ENCODE measurements at places on chromosomes 4 and X. TPM values are rescaled to one million over a fixed set of nuclear protein-coding genes. Genes with fewer than 3 reads are reported as not detected.

Gene RPA4
- 2.5 TPM for total RNA-seq

Gene HSFX4
- not detected for total RNA-seq

GRCh38 chr4:135927651-135928050 is 1604.6 kb downstream of the PCDH18 start:
- no peak for DNase-seq

DNA sequence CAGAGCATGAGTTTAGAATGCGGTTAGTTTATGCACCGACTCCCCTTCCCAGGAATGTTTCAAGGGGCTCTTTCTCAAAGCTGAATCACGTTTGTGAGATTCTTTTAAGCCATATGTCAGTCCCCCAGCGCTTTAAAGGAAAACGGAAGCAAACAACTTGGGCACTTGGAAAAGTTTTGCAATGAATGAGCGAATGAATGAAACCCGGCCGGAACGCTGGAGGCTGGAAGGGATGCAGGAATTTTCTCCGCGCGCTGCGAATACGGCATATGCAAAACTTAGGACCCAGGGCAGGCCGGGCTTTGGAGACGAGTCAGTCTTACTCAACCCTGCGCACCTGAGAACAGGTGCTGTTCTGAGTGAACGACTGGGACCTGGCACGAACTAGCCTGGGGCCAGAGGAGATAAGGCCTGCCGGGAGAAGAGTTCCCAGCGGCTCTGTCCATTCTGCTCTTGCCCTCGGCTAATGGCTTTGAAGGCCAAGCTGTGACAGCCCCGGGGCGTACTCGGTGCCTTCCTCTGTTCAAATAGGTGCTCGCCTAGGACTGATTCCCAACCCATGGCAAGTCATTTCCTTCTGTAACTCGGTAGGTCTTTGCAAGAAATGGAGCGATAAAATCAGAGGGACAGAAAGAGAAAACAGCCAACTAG is 743 bp upstream of the NRK start:
- no peak for DNase-seq

Gene USP51
- 1.6 TPM for total RNA-seq

DNA sequence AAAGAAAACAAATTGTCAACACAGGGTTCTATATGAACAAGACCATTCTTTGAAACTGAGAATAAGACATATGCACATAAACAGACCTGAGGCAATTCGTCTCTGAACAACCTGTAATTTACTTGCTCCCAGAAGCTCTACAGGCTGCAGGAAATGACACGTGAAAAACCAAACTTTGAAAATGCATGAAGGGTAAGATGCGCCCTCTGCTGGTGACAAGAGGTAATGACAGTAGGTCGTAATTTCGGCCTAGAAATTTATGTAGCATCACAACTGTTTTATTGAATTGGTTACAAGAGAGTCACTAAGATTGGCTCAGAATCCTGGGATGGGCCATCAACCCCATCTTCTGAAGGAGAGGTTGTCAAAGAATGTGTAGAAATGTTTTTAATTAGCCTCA is 276.5 kb downstream of the PPP4R3C start:
- no peak for DNase-seq

- DNase-seq, result no peak
These were observed 26.5 kb upstream of the CCDC160 start for GRCh38 chrX:134210465-134210864.

GRCh38 chr4:121073004-121073435 is 685 bp upstream of the NDNF start:
- no peak for DNase-seq

DNA sequence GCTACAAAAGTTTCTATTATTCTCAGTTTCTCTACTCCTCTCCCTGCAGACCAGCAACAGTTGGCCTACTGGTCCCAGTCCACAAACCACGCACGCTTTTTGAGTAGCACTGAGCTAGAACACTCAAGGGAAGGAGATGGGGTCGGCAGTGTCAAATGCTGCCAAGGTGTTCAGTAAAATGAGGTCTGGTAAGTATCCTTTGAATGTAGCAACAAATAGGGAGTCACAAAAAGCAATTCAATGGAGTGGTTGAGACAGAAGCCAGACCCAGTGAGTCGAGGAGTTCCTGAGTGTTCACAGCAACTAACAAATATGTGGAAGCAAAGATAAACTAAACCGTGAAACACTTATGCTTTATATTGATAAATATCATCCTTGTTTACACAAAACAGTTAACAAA is 355.7 kb downstream of the MID1IP1 start:
- no peak for DNase-seq

DNA sequence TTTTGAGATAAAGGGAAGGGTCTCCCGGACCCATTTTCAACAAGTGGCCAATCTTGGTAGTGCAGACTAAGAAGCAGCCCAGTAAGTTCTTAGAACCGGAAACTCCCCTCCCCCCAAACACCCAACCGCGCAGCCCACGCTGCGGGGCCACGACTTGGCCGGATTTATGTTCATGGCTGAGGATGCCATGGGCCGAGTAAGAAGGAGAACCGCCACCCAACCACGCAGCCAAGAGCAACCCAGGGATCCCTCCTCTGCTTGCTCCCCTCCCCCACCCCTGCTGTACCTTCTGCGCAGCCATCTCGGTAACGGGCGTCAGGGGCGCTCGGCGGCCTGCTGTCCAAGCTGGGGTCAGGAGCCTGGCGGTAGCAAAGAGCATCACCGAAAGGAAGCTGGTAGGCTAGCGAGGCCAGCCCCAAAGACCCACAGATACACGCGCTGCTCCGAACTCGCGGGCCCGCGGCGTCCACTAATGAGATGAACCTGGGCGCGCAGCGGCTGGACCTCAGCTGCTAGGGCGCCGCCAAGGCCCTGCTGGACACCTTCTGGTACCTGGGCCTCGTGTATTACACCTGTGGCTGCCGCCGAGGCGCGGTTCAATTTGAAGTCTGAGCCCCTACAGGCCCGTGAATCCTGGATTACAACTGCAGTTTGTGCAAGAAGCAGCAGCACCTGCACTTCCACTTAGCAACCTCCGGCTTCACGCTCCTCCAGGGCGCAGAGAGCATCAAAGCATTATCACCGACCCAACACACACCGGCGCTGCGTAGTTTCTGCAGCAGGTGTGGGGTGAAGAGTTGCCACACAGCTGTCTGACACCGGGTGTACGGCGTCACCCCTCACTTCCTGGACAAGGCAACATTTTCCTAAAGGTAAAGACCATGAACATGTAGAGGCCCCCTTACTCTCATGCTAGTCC is 63.4 kb downstream of the NUDT10 start:
- no peak for DNase-seq

Gene F8A3
- 6.6 TPM for total RNA-seq

Gene USP17L29
- not detected for total RNA-seq

Gene PLCXD1
- 2.1 TPM for total RNA-seq

DNA sequence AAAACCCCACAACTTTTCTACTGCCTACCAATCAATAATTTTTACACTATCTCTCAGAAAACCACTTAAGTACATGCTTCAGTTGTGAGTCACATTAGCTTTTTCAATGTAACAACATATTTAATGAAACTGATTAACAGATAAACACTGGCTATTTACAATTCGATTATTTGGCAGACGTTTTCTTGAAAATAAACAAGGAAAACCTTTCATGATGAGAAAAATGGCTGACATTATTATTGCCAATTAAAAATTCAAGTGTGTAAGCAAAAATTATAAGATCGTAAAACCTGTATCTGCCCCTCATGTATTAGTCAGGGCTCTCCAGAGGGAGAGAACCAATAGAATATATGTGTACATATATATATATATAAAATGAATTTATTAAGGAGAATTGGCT is 1555.5 kb upstream of the IGFBP7 start:
- no peak for DNase-seq

DNA sequence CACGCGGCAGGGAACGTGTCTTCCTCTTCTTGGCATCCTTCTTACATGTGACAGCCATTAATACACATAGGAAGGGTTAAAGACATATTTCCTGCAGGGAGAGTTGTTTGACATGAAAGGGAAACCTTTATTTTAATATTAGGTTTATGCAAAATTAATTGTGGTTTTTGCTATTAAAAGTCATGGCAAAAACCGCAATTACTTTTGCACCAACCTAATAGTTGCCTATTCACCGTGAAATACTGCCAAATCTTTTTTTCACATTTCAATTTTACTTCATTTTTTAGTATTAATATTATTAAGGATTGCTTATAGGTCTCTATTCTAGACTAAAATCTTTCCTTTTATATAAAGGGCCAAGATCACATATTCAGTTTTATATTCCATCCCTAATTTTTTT is 230.4 kb upstream of the PITX2 start:
- DNase-seq, result no peak

DNA sequence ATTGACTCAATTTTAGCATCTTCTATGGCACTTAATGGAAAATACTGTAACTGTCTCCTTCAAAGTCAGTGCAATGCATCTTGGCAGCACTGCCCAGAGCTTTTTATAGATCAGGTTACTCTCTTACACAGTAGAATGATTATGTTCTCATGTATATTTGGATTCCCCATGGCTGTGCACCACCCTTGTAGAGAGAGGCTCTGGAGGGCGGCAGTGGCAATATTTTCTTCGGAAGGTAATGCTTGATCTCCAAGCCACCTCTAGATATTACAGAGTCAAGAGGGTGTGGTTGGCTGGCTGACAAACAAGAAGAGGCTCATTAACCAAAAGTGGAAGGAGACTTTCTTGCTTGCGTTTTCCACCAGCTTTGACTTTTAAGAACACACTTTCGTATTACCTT is 72.8 kb upstream of the ARSJ start:
- no peak for DNase-seq

GRCh38 chr4:36081185-36081584 is 163.1 kb downstream of the ARAP2 start:
- no peak for DNase-seq

Gene EMCN
- total RNA-seq, result 6.2 TPM

DNA sequence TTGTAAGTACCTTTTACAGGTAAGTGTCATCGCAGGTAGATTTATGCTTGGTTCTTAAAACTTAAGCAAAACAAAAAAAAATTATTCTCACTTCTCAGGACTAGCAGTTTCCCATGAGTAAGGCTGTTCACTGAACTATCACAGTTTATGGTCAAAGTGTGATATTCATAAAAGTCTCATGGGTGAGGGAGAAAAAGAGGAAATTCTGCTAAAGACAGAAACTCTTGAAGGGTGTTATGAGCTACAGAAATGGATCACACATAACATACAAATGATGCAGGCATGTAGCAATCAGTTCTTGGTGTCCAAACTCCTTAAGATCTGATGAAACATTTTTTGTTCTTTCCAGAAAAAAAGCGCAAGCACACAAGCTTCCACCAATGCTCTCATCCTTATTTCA is 8.5 kb downstream of the RAB9A start:
- DNase-seq, result no peak

Gene CHRDL1
- 202 TPM for total RNA-seq

Gene VSIG1
- 0.17 TPM for total RNA-seq

- no peak for DNase-seq
These were observed 58.6 kb downstream of the ABLIM2 start for GRCh38 chr4:8099981-8100464.

GRCh38 chrX:40949071-40949470 is 136.2 kb upstream of the USP9X start:
- DNase-seq, result no peak

Gene C4orf36
- total RNA-seq, result 1.3 TPM

Gene MAGEA12
- total RNA-seq, result not detected

Gene WDR45
- 75.9 TPM for total RNA-seq

Gene MGAT4D
- not detected for total RNA-seq

Gene FGA
- total RNA-seq, result not detected

- DNase-seq, result no peak
These were observed 119.1 kb upstream of the OTUD4 start for GRCh38 chr4:145299380-145300076.

Gene CXCL3
- not detected for total RNA-seq

Gene NR3C2
- 10.0 TPM for total RNA-seq

Measured in esophagus muscularis mucosa (tissue), 4 donors.